SJSA1 (cell line): ENCODE measurements at places on chromosomes 12 and 14. TPM values are rescaled to one million over a fixed set of nuclear protein-coding genes. Genes with fewer than 3 reads are reported as not detected.

GRCh38 chr14:22464422-22465142, 124.4 kb downstream of the DAD1 start:
- DNase-seq, result no peak

DNA sequence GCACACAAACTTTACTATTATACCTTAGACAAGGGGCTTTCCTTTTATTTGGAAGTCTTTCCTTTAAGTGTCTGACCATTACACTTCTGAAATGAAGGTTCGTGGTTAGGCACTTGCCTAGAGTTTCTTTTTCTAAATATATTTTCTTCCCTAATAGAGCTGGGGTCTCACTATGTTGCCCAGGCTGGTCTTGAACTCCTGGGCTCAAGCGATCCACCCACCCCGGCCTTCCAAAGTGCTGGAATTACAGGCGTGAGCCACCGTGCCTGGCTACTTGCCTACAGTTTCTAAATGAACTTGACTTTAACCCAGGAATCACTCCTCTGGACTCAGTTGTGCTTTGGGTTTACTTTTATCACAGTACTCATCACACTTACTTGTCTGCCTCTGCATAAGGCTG, 57.6 kb downstream of the PEBP1 start:
- no peak for DNase-seq

DNA sequence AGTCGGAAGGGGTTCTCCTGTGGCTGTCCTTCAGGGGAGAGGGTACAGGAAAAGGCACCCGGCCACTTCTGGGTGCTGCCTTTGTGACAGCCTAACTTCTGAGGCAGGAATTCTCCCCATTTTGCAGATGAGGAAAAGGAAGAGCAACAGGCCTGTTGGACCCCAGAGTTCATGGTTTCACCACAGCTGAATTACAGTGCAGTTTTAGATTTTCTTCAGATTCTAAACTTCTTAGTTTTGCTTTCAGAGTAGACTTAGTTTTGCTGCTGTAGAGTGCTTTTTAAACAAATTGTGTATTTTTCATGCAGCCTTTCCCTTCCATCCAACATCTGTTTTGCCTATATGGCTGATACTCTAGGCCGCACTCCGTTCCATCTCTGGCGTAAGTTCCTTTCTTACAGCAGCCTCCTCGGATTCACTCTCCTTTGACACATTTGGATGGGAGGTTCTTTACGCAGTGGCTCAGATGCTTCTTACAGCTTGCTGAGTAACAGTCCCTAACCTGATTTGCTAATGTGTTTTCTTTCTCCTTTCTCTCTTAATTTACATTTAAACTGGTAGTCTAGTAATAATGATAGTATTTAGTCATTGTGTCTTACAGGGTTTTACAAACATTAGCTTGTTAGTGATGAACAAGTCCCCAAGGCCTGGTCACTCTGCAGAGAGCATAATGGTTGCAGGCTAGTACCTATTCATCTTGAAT, 7.8 kb downstream of the TRAF3 start:
- DNase-seq, result no peak

DNA sequence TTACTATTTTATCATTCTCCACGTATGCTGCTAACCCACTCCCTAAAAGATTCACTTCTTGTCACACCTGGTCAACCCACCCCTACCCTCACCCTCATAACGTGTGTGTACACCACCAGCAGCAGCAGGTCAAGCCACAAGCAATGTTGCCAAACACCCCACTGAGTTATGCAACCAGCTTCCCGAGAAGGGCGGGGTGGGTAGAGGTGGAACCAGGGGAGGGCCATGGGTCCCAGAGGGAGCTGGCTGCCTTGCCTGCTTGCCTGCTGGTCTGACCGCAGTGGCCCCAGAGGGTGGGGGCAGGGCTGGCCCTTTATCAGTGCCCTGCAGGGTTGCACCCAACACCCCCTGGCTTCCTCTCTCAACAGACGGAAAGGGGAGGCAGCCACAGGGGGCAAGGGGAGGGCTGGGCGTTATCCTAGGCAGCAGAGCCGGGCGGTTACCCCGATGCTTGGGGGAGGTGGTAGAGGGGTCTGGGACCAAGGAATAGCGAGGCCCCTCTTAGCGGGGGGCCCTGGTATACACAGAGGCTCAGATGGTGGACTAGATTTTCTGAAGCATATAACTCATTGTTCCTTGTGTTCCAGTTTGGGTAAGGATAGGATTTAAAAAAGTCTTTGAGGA, 3.5 kb upstream of the NFE2 start:
- no peak for DNase-seq

GRCh38 chr12:111168009-111168900, 200.6 kb downstream of the PHETA1 start:
- no peak for DNase-seq

GRCh38 chr12:86134561-86134960, 121.6 kb downstream of the MGAT4C start:
- DNase-seq, result no peak

Gene C1R
- total RNA-seq, result 36.1 and 45.7 TPM in 2 replicates

- DNase-seq, result no peak
Measured at GRCh38 chr12:46981622-46982021, 97.8 kb upstream of the PCED1B start.

DNA sequence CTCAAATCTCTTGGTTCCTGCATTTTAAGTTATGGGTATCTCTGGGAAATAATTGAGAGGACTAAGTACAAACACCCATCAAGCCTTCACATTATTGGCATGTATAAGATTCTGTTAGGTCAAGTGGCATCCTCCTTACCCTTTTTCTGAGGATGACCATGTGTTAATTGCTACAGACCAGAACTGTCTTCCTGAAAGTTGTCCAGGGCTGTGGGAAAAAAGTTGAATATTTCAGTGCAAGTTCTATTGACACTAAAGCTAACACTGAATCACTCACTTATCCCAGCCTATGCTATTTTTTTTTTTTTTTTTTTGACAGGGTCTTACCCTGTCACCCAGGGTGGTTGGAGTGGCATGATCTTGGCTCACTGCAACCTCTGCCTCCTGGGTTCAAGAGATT, 130.1 kb upstream of the HIF1A start:
- DNase-seq, result no peak

GRCh38 chr12:90940872-90941499, 14.0 kb downstream of the CCER1 start:
- DNase-seq, result no peak

DNA sequence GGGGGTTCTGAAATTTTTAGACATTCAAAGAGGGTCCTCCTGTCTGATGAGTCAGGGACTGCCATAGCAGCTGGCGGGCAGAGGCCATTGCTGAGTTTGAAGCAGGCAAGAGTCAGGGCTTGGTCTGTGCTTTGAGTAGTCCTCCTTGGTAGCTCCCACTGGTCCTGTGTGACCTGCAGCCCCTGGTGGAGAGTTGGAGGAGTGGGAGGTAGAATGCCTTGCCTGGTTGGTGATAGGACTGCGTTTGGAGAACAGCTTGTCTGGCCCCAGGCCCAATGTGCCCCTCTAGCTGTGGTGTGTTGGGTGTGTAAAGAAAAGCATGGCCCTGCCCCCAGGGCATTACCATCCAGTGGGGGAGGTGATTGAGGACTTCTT, 116.7 kb downstream of the BEGAIN start:
- DNase-seq, result no peak

GRCh38 chr12:123943816-123944215, 28.8 kb downstream of the CCDC92 start:
- no peak for DNase-seq
